Nucleus accumbens (tissue), 56 donors: ENCODE measurements at places on chromosomes 5 and 9.

DNA sequence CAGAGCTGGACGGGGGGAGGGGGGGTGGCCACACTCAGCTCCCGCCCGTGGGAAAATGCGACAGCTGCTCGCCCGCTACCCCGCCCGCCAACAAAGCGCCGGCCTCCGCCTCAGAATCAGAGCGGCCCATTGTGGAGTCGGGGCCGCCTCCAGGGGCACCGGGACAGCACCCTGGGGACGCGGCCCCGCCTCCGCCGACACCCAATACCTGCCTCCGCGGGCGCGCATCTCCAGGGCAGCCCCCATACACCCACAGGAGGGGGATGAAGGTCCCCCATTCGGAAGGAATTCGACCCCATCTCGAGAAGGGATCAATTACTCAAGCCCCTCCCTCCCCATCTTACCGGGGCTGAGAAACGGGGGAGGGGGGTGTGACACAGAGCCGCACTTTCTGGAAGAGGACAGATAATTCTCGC, 1.3 kb downstream of the NOTCH1 start:
- DNase-seq = peak; percentile 80

DNA sequence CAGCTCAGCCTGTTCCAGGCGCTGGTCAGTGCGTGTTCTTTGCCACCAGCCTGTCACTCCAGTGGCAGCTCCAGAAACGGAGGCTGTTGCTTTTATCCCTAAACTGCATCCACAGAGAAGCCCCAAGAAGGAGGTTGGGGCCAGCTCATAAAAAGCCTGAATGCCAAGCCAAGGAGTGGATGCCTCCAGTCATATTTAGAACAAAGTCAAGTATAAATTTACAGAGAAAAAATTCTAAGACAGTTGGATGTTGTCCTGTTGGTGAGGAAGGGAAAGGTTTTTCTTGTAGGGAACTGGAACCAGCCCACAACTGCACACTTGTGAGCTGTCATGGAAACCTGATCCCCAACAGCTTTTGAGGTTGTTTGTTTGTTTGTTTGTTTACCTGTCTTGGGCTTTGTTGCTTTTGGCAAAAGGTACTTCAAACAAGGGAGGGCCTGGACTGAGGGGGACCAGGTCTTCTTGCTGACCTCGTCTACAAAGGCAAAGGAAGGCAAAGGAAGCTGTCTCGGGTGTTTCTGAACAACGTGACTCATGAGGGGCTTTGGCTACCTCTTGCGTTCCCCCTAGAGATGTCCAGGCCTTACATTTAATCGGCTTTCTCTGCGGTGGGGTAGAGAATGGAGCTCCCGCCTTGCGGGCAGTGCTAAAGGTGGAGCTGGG, 36.7 kb downstream of the OLFML2A start:
- DNase-seq = no peak

DNA sequence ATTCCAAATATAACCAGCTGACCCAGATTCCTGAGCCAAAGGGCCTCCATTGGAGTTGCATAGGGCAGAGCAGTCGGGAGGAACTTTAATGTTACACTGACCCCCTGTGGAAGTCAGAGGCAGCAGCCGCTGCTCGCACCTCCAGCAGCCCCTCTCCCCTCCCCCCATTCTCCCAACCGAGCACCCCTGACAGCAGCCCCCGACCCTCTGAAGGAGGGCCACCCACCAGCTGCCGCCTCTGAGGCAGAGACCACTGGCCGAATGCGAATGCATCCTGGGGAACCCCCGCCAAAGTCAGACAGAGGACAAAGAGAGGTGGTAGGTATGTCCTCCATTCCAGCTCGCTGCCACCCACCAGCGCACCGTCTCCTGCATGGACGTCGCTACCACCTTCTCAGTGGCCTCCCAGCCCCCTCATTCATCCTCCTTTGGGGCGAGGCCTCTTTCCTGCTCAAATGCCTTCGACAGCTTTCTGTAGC, 231.0 kb downstream of the CDK5RAP2 start:
- peak; percentile 1 for DNase-seq

- DNase-seq = peak; percentile 23
Observed at GRCh38 chr5:149730620-149731331, 666 bp downstream of the PPARGC1B start.

- DNase-seq = no peak
Observed at GRCh38 chr5:164306662-164307061, 801.2 kb downstream of the MAT2B start.
